ENCODE measurements at places on chromosomes 2 and 18.

DNA sequence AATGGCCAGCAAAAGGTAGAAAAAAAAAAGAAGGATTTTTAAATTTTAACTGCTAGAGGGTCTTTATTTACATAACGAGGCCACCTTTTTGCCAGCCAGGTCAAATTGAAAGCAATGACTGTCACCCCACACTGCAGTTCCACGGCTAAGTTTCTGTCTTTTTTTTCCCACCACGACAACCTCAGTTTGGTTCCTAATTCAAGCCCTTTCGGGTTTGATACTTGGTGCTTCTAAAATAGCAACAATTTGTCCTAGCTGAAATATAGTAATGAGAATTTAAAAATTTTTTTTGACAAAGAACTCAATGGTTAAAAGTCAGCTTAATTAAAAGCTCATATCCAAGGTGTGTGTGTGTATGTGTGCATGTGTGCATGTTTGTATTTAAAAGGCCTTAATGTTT, 16.4 kb upstream of the NMS start:
- no peak for DNase-seq

- no peak for DNase-seq
Measured at GRCh38 chr2:20494241-20494640, 47.4 kb downstream of the RHOB start.

- DNase-seq = no peak
Measured at GRCh38 chr2:29755233-29755632, 166.2 kb downstream of the ALK start.

DNA sequence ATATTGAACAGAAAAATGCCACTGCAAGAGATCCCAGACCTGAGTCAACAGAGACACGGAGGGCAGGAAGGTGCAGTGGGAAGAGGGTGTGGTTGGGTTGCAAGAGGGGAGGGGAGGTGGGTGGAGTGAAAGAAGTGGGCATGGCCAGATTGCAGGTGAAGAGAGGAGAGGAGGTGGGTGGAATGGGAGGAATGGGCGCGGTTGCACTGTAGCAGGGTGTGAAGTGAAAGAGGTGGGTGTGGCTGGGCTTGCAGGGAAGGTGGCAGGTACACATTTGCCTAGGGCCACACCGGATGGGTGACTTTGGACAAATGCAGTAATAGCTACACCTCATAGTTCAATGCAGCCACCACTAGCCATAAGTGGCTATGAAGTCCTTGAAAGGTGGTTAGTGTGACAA, 71.1 kb downstream of the DOCK10 start:
- DNase-seq = no peak

GRCh38 chr18:56283316-56283715, 355.1 kb downstream of the TXNL1 start:
- DNase-seq = no peak

GRCh38 chr2:160362018-160362417, 131.6 kb downstream of the RBMS1 start:
- DNase-seq = no peak

DNA sequence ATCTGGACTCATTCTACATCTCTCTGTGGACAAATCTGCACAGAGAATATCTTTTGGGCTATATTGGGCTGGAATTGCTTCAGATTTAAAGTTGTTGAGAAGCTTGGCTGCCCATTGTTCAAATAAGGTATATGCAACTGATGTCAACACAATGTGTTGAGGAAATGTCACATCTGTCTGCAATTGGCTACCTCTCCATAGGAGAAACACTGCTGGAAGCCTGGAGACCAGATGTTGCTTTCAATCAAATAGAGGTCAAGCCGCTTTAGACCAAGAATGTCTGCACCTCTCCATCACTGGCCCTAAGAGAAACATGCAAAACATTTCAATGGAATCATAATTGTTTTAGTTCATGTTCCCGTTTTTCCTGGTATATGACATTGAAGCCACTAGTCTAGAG, 720.2 kb downstream of the SLC4A3 start:
- no peak for DNase-seq

DNA sequence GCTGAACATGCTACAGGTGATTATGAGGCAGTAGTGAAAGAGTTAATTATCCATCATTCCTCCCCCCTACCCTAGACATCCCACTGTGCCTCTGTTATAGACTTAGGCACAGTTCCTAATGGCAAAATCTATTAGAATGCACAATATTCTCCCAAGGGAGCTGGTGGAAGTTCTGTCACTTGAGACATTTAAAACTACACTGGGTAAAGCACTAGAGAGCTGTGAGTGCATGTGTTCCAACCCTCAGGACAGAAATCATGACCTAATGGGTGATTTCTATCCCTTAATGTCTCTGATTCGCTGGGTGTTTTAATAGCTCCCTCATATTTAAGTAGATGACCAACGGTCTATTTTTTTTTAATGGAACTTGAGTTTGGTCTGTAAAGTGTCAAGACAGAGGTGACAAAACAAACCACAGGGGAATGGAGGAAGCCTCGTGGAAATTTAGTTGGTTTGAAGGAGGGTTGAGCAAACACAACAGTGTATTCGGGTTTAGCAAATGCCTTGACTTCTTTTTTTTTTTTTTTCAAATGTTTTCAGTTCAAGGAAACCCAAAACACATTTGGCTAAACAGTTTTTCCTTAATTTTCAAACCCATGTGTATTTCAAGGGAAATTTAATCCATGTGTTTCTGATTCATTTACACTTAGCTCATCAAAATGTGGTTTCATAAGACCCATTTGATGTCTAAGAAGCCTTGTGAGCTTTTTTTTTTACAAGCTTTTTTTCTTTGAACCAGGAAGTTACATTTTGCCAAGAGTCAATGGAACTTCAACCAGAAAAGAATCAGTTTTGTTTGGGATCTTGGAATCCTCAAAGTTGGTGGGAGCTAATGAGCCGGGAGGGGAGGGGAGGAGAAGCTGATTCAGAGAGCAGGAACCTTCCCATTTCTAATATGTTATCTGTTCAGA, 665.1 kb upstream of the ZEB2 start:
- no peak for DNase-seq

DNA sequence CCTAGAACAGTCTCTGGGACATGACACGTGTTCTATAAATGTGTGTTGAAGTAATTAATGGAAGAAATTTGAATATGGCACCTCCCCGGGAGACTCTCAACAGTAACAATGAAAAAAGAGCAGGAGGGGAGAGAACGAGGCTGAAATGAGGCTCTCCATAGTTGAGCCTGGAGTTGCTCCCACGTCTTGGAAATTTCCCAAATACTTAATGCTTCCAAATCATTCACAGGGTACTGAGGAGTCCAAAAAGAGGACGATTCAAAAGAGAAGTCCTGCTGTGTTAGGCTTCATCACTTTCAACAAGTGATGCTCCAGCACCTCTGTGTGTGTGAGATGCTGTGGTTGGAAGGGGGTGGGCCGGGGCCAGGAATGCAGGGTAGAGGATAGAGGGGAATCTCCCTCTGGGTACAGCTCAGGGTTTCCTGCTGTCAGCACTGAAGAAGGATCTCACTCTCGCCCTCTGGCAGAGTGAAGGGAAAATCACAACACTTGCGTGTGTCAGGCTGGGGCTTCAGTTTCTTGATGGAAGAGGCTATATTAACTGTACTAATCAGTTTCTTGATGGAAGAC, 18.1 kb upstream of the ZNF407 start:
- no peak for DNase-seq

DNA sequence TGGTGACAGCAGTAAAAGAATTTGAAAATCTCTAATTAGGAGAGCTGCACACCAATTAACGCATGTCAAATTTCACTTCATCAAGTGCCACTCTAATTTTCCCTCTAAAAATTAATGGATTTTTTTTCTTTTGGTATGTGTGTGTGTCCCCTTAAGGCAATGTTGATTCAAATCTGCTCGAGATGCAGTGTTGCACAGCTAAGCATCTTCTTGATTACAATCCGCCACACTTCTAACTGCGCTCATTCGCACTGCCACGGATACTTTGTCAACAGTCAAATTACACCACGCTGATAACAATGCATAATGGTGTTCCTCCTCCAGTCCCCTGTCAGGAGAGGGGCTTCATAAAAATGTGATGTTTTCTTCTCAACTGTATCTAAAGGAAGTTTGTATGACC, 261.4 kb downstream of the MEIS1 start:
- no peak for DNase-seq

GRCh38 chr2:185245216-185245615, 493.4 kb upstream of the FSIP2 start:
- no peak for DNase-seq

DNA sequence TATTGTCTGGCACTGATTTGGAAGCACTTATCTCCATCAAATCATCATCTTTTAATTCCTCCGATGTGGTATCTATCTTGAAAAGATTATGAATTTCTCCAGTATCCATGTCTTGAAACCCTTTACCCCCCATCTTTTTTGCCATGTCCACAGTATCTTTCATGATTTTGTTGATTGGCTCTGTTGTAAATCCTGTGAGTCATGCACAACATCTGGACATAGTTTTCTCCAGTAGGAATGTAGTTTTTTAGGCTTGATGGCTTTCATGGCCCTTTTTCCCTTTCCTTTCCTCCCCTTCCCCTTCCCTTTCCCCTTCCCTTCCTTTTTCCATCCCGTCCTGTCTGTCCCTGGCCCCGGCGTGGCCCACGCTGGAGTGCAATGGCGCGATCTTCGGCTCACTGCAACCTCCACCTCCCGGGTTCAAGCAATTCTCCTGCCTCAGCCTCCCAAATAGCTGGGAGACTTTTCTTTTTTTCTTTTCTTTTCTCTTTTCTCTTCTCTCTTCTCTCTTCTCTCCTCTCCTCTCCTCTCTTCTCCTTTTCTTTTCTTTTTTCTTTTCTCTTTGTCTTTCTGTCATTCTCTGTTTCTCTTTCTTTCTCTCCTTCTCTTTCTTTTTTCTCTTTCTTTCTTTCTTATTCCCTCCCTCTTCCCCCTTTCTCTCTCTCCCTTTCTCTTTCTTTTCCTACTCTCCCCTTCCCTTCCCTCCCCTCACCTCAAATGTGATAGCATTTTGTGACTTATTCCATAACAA, 18.4 kb upstream of the ZNF638 start:
- DNase-seq = no peak

DNA sequence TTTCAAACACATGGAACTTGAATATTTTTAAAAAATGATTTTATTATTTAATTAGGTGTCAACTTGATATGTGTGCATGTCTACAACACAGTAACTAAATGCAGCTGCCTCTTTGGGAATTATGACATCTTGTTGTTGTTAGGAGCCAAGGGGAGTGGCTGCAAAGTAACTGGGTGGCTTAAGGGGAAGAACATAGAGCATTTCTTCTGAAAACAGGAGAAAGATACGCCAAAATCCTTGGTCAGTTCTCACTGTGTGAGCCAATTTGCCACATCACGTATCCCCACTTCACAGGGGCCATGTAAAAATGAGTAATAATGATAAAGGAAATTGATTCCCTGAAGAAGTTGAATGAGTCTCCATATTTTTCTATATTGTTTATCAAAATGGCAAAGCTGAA, 309.8 kb upstream of the COL3A1 start:
- no peak for DNase-seq

DNA sequence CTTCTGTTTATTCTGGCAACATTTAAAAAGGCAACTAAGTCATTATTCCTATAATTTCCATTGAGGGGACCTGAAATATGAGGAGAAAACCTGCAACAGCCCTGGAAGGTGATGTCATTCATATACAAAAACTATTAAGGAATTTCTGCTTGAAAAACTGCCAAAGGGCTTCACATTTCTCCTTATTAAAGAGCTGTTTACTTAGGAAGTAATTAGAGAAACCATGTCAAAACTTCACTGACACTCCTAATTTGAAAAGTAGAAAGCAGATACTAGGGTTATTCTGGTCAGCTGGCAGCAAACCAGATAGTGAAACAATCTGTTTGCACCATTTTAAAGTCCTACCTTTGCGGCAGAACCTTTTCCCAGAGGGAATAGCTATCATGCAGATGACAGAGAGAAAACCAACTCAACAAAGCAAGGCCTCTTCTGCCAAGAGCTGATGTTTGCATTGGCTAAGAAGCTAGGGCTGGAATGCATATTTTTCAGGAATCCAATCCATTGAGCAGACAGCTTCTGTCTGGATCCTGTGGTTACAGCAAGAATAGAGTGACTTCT, 592.2 kb upstream of the SYT4 start:
- DNase-seq = no peak

DNA sequence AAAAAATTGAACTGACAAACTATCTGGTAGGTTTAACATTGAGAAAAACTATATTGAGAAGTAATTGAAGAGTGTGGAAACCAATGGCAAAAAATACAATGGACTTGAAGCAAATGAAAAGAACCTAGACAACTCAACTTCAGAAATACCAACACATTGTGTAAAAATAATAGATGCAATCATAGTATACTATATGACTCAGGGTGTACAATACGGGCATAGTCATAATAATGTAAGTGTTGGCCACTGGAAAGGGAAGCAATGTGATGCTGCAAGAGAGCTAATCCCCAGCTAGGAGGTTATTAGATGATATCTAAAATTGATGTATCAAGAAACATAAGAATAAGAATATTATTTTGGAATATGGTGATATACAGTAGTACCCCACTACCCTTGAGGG, 45.3 kb downstream of the SMAD7 start:
- DNase-seq = no peak

DNA sequence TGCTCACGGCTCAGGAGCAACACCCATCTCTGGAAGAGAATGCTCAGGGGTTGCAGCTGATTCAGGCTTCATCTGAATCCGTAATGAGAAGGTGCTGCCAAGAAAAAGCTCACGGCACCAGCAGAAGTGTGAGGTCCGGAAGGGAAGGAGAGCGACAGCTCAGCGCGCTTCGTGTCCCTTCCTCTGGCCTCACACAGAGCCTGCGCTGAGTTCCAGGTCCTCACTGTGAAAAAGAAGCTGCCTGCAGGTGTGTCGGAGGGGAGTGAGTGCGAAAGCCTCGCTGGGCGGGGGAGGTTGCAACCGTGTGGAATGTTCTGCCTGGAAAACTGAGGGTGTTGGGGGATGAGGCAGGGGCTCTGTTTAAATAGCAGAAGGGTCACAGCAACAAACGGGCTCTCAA, 76.2 kb upstream of the TWIST2 start:
- DNase-seq = no peak

- no peak for DNase-seq
Measured at GRCh38 chr2:60504049-60504448, 49.4 kb downstream of the BCL11A start.

DNA sequence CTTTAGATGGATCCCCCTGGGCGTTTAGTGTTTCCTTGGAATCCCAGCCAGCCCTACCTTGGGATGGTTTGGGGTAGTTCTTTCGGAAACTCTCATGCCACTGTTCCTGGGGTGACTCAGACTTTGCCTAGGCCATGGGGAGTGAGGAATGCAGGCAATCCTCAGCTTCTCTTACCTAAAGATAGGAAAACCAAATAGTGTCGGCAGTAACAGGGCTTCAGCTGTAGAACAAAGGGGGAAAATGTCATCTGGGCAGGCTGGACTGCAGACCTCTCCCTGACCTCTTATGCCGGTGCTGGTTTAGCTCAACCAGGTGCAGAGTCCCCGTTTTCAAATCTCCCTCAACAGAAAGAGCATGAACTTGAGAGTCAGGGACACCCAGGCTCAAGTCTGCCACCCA, 252.1 kb downstream of the TSN start:
- no peak for DNase-seq

DNA sequence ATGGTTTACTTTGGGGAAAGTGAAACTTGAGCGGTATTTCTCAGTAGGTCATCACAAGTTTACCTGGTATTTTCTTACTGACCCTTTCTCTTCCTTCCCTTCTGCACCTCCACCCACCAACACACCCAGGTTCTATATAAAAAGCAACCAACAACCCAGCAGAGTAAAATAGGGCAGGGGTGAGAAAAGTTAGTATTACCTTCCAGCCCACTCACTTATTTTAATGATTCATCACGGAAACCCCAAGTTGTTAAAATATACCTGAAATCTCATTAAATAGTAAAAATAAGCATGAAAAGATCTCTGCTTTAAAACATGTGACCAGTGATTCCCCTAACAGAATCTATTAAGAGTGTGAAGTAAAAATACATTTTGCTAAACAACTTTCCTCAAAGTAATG, 306.1 kb downstream of the ZEB2 start:
- DNase-seq = no peak

All from esophagus squamous epithelium (tissue), 5 donors.